ENCODE measurements at places on chromosomes 12 and 14.

DNA sequence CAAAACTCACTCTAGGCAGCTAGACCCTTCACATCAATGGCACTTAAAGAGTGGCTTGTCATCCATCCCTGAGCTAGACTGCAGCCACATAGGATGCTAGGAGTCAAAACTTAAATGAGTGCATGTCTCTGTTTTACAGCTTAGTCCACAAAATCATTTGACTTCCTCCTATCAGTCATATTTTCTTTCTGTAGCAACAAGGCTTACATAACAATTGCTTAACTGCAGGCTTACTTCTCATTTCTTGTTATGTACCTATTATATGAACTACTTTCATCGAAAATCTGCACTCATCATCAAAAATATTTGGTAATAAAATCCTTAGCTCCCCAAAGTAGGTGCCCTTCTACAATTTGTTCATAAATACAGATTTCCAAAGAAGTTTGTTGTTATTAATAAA is 30.1 kb downstream of the CLEC1A start:
- DNase-seq: peak; percentile 88

DNA sequence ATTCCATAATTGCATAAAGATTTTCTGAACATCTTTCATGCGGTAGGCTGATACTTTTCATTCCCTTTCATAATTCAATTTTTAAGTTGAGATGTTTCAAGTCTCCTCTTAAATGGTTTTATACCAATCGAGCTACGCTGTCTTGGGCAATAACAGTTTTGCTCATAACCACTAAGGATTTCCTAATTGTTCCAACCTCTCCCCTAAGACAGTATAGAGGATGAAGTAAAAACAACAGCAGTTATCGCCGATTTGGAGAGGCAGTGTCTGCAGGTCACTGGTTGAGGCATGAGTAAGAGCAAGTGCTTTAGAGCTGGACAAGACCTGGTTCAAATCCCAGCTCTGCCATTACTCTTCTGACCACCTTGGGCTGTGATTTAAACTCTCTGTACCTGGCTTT is 6.9 kb upstream of the MED13L start:
- peak; percentile 98 for DNase-seq

DNA sequence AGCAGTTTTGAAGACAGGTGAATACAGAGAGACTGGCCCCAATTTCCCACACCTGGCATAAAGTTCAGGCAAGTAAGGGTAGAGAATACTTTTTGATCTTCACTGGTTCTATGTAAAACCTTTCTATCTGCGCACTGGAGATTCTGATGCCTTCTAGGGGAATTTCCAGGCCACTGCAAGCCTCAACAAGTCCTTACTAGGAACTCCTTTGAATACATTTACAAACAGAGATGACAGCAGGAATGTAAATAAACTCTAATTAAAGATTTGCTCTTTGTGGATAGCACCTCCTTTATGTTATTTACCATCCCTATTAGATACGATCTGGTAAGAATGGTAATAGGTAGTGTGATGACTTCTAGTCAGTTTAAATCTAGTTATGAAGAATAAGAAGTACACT is 69.2 kb downstream of the NTN4 start:
- no peak for DNase-seq

- no peak for DNase-seq
Observed at GRCh38 chr12:103524238-103524875, 28.6 kb upstream of the C12orf42 start.

GRCh38 chr14:95365401-95365800 is 45.7 kb upstream of the CLMN start:
- DNase-seq: no peak

- no peak for DNase-seq
Observed at GRCh38 chr14:22379727-22380126, 209.3 kb downstream of the DAD1 start.

Data from AML-193 (cell line).